ENCODE measurements at places on chromosomes 6 and 20.
A peak's percentile ranks its signal among the peaks of the same experiment; 100 is the strongest.

DNA sequence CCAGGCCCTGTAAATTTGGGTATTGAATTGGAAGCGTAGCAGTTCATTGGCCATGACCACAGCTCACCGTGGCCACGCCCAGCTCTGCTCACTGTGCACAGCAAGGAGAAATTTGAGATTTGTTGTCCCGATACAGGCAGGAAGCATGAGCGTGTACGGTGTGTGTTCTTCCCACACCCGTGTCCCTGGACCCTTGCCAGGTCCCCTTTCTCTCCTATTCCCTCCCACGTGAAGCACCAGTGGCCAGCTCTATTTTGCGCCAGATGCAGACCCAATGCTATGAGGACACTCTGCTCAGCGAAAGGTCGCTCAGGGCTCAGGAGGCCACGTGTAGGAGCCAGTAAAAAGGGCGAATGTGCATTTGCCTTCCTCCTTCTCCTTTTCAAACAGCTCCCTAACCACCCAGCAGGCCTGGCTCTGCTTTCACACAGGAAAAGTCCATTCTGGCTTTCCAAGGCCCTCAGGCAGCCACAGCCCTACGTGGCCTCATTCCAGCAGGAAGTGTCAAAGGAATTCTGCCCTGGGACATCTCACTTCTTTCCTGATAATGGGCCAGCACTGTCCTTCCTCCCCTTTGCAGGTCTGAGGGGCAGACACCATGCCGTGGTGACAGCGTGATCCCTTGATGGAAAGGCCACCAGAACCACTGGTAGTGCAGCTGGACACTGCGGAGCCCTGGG lies 499.2 kb upstream of the CDH4 start:
- DNase-seq: no peak

- DNase-seq: no peak
Measured at GRCh38 chr6:107033126-107033525, 5.1 kb downstream of the MTRES1 start.

GRCh38 chr6:122696079-122696478 lies 83.4 kb upstream of the FABP7 start:
- no peak for DNase-seq

GRCh38 chr20:20849161-20849560 lies 136.7 kb upstream of the RALGAPA2 start:
- DNase-seq: no peak

DNA sequence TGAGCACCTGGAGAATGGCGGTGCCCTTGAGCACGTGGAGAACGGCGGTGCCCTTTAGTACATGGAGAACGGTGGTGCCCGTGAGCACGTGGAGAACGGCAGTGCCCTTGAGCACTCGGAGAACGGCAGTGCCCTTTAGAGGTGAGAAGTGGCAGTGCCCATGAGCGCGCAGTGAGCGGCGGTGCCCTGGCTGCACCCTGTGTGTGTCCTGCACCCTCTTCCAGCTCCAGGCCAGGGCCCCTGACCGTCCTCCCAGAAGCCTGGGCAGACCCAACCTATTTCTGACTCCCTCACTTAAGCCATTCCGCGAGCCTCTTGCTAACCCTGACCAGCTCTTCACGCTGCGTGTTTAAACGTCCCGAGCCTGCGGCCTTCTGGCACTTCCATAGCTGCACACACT lies 151.3 kb downstream of the DLL1 start:
- no peak for DNase-seq

GRCh38 chr6:14647357-14647756 lies 529.8 kb downstream of the CD83 start:
- no peak for DNase-seq

DNA sequence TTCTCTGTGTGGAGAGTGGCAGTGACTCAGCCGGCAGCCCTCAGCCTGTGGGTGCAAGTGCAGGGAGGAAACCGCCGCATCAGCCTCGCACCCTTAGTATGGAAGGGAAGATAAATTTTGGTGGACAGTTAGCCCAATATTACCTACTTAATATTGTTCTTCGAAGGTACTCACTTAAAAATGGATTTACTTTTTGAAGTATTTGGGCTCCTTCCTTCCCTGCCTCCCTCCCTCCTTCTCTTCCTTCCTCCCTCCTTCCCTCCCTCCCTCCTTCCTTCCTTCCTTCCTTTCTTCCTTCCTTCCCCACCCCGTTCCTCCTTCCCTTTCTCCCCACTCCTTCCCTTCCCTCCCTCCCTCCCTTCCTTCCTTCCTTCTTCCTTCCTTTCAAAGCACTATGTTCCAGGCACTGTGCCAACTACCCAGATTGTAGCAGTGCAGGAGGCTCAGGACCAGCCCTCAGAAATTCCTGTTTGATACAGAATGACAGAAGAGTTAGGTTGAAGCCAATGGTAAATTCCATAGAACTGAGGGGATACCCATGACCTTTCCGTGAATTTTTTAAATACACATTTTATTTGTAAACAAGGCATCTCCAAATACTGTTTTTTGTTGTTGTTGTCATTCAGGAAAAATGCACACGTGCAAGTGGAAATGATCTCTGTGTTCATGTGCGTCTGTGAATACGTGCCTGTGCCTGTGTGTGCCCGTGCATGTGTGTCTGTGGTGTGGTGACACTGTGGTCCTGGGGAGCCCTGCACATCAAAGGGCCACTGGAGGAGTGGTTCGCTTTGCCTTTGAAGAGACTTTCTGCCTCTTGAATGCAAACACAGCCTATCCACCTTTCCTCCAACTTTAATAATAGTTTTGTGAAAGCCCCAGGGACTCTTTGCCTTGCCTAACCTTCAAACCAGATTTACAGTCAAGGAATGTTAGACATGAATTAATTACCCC lies 141.7 kb downstream of the EDN3 start:
- DNase-seq: no peak

GRCh38 chr6:156634951-156635371 lies 142.2 kb upstream of the ARID1B start:
- peak; percentile 32 for DNase-seq

- DNase-seq: no peak
Measured at GRCh38 chr20:1998715-1999114, 4.9 kb upstream of the PDYN start.

DNA sequence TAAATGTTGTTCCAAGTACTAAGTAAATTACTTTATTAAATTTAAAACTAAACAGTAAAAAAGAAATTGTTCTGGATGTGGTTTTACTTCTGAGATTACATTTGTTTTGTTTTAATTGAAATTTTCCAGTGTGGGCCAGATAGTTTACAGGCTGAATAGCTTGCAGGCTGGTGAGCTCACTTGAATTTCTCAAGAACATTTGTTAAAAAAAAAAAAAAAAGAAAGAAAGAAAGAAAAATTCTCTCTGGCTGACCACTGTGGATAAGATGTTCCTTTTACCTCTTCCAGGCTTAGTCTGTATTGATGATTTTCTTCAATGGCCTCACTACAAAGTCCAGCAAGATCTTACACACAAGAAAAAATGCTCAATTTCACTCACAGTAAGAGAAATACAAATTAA lies 85.4 kb downstream of the PLCG1 start:
- DNase-seq: no peak

DNA sequence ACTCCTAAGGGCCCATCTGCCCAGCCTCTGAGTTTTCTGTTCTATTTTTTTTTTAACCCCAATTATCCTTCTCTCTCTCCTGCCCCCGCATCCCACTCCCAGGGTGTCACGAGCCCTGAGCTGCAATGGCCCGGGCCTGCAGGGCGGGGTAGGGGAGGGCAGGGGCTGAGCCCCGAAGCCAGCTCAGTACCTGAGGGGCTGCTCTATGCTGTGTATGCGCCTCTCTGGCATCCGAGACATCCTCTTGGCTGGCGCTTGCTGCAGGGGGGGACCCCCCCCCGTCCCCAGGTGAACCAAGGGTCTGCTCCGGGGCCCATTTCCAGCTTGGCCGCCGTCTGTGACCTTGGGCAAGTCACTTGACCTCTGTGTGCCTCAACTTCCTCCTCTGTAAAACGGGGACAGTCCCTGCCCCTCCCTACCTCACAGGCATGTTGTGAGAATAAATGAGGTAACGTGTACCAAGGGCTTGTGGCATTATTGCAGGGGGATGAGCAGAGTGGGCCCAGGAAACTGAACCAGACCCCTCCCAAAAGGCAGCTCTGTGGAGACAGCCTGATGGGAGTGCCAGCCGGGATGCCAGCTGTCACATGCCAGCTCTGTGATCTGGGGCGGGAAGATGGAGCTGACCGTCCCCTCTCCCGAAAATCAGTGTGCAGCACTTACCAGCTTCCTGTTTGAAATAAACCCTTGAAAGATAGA lies 13.0 kb upstream of the MYL9 start:
- DNase-seq: no peak

DNA sequence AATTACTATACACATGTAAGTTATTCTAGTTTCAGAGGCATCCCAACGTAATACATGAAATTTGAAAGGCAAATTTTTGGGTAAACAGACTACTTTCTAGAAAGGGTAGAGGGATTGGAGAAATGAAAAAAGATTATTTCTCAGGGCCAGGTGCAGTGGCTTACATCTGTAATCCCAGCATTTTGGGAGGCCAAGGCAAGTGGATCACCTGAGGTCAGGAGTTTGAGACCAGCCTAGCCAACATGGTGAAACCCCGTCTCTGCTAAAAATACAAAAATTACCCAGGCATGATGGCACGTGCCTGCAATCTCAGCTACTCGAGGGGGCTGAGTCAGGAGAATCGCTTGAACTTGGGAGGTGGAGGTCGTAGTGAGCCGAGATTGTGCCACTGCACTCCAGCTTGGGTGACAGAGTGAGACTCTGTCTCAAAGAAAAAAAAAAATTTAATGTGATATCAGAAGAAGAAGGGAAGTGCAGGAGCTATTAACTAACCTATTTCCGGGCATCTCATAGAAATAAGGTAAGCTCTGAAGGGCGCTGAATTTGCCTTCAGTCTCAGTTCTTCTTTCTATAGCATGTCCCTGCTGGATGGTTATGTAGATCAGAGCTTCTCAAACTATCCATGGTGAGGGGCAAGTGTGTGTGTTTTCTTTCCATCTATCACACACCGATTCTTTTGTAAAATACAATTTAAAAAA lies 100.3 kb upstream of the MTHFD1L start:
- DNase-seq: no peak

DNA sequence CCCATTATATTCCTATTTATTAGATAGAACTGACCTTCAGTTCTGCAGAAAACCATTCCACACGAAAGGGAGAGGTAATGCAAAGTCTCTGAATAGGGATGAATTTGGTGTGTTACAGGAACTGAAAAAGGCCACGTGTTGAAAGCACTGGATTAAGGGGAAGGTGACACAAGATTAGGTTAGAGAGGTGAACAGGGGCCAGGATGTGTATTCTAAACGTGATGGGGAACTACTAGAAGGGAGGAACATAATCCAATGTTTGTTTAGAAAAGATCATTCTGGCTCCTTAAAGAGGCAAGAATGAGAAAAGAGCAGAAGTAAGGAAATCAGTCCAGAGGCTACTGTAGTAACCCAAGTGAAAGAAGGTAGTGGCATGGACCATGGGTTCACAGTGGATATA lies 6.3 kb upstream of the ZKSCAN8 start:
- peak; percentile 5 for DNase-seq

GRCh38 chr6:1952740-1953360 lies 292.6 kb downstream of the GMDS start:
- DNase-seq: no peak

- peak; percentile 88 for DNase-seq
Measured at GRCh38 chr6:35343092-35343834, 905 bp downstream of the PPARD start.

DNA sequence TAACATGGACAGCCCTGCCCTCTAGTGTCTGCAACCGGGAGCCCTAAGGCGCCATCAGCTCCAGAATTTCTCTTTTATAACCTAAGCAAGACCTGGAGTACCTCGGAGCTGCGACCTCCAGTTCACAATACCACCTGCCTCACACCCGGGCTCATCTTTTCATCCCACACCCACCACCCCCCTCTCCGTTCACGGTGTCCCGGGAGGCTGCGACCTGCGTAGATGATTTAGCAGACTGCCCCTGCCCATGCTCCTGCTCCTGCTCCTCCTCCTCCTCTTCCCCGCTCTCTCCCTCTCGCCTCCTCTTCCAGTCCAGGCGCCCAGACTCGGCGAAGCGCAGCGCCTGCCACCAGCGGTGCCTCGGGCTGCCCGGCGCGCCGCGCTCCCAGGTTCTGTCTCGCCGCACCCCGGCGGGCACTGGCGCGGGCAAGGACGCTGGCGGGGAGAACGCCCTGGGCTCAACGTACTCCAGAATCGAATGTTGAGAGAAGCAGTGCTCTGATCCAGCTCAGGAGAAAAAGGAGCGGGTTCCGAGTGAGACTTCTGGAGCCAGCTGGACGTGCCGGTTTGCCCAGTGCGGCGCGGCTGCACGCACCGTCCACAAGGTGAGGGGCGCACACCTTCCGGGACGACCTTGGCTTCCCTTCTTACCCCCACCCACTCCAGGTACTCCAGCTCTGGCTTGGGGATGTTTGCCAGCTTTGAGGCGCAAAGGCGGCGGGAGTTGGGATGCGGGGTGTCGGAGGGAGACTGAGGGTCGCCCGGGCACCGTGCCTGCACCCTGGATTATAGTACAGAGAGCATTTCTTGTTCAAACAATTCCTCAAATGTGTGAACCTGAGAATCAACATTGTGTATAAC lies at the start of gene HTR1E:
HTR1E (plus strand) TSS at position 310 of the 861 bp plus-strand sequence. CDS start 77,807 bp downstream, outside the sequence.
- DNase-seq: no peak

- DNase-seq: no peak
Measured at GRCh38 chr6:100899202-100899601, 18.1 kb upstream of the ASCC3 start.
